ENCODE measurements at places on chromosomes 6 and 20.

GRCh38 chr20:62744741-62745191 lies 36.1 kb downstream of the NTSR1 start:
- DNase-seq: no peak

GRCh38 chr6:161414180-161414579 lies 140.3 kb upstream of the AGPAT4 start:
- DNase-seq: no peak

GRCh38 chr20:44746367-44747165 lies 901 bp downstream of the KCNK15 start:
- DNase-seq: no peak

- DNase-seq: no peak
These were observed 78.6 kb upstream of the RBM24 start for GRCh38 chr6:17202526-17202925.

GRCh38 chr20:54477191-54477955 lies 2.0 kb downstream of the DOK5 start:
- no peak for DNase-seq

DNA sequence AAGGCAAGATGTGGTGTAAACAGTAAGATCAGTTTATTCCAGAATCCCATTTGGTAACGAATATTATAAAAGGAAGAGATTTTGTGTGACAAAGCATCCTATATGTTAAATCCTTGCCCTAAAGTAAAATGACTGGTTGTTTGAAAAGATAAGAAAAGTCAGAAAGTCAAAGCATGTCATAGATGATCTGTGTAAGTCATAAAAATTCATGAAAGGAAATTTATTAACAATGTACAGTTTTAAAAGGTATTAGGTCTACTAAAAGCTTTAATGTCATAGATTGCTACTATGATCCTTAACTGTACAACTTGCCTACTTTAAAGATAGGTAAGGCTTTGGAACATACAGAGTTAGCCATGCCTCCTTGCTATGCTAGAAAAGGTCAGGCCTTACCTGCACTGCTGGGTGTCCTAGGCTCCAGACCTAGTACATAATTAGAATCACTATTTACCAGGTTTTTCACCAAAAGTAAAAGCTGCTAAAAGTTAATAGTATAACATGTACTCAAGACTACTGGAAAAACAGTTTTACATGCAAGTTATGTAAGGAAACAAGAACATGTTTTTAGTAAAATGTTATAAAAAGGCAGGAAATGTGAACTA lies 1090.1 kb upstream of the ADGRB3 start:
- DNase-seq: no peak

- no peak for DNase-seq
These were observed 11.0 kb downstream of the SESN1 start for GRCh38 chr6:109083657-109084056.

DNA sequence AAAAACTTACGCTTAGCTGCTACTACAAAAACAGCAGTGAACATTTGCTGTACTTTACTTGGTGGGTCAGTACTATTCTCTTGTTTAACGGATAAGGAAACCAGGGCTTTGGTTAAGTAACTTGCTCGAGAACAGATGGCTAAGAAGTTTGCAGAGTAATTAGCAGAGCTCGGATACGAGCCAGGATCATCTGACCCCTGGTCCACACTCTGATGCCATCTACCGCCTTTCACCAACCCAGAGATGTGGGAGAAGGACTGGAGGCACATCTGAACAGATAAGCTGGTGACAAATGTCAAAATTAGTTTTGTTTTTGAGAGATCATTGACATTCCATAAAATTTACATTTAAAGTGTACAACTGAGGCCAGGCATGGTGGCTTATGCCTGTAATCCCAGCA lies 18.9 kb upstream of the RPL7L1 start:
- no peak for DNase-seq

DNA sequence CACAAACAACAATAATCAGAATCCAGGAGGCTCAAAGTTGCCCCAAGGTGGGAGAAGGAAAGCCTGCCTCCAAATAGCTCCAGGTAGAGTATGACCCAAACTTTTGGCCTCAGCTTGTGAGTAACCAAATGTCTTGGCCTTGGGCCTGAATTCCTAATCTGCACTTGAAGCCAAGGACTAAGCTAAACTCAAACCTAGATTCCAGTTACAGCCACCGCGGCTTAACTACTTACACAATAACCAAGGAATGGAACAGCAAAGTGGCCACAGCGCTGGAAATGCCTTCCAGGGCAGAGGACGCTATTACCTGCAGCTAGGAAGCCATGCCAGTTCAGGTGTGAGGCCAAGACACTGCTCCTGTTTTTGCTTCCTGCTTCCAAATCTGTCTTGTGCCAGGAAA lies 4.6 kb downstream of the NINL start:
- DNase-seq: no peak

DNA sequence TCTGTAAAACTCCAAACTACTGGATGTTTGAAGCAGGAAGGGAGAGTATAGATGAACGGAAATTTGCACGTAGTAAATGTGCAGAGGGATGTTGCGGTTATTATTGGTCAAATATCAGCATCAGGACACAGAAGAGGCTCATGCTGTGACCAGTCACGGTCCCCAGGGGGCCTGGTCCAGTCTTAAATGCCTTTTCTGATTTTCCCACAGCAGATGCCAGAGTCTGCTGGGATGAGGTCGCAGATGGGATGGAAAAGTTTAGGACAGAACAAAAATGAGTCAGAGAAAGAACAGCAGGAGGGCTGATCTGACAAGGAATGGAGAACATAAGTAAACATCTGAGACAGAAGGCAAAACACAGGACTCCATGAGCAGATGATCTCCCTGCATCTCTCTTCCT lies 11.7 kb upstream of the SIRPG start:
- no peak for DNase-seq

DNA sequence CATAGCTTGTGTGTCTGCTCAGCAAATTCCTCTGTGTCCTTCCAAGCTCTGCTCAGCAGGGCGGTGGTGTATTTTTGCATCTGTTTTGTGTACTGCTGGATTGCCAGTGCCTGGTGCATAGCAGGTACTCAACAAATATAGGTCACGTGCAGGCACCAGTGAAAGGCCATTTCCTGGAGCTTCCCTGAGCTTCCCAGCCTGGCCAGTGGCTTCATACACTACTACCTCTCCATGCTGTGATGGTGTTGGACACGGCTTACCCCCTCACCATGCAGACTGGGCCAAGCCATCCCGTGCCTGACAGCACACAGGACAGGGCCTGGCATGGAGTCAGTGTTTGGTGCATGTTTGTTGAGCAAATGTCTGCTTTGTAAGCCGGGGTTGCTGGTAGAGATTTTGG lies 7.7 kb upstream of the PHACTR3 start:
- no peak for DNase-seq

DNA sequence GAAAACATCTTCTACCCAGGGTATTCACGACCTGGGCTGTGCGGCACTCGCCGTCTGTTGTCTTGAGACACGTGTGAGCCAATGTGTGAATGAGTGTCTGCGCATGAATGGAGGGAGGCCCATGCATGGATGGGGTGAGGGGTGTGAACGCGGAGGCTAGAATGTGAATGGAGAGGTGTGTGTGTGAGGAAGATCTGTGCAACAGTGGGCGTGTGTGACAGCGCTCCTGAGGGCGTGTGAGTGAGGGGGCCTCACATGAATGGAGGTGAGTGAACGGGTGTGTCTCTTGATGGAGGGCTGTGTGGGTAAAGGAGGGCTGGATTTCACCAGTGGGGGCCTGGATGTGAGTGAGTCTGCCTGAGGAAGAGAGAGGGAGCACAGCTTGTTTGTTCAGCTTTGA lies 146.0 kb downstream of the LRFN2 start:
- DNase-seq: no peak

GRCh38 chr20:21391972-21392352 lies 5.4 kb downstream of the NKX2-4 start:
- no peak for DNase-seq

- no peak for DNase-seq
These were observed 34.4 kb downstream of the TGM3 start for GRCh38 chr20:2330090-2330695.

DNA sequence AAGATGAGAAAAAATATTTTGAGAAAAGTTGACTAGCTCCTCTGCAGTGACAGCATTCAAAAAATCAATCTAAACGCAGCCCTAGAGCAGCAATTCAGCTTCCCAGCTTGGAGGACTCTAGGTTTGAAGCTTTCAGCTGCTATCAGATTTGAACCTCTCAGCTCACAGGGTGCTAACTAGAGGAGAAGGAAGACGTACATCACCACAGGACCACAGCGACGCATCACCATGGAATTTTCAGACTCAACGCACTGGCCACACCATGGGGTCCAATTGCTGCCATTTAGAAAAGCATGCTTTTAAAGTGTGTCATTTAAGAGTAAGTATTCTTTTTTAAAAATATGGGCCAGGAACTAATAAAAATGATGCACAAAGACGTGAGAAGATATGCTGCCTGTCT lies 45.0 kb upstream of the FUCA2 start:
- no peak for DNase-seq

DNA sequence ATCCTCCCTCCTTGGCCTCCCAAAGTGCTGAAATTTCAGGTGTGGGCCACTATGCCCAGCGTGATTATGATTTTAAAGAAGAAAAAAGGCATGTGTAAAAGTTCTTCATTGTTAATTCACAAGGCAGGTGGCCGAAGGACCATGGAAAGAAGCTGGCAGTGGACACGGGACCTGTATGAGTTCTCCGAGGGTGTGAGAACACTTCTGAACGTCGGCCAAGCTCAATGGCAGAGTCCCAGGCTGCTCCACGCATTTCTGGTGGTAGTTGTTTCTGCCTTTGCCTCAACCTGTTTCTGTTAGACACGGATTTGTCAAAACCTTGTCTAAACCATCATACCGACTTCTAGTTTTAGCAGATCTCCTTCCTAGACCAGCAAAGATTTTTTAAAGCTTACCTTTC lies 36.6 kb downstream of the IL20RA start:
- no peak for DNase-seq

GRCh38 chr6:134602123-134602522 lies 284.2 kb upstream of the SGK1 start:
- DNase-seq: no peak

DNA sequence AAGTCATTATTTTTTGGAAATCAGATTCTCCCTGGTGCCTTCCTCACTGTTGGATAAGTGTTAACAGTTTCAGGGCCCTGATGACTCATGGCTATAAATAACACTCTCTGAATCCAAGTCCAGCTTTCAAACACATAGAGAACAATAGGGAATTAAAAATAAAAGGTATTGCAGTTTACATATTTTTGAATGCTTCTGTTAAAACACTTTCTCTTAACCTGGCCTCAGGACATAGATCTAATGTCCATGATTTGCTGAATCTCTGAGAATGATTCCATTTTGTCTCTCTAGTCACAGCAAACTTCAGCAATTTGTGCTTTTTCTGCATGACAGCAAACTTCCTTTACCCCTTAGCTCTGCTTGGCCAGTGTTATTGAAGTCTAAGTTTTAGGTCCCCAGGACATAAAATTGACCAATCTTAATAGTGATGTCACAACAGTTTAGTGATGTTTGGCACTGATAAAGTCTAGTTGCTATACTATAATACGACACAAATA lies 1192.4 kb upstream of the CITED2 start:
- no peak for DNase-seq

- DNase-seq: no peak
These were observed 5.3 kb upstream of the CSNK2A1 start for GRCh38 chr20:548906-549305.

- no peak for DNase-seq
These were observed 2.9 kb upstream of the SOD2 start for GRCh38 chr6:159695984-159696383.

GRCh38 chr20:2476742-2477615 lies 6.4 kb upstream of the SNRPB start:
- no peak for DNase-seq

DNA sequence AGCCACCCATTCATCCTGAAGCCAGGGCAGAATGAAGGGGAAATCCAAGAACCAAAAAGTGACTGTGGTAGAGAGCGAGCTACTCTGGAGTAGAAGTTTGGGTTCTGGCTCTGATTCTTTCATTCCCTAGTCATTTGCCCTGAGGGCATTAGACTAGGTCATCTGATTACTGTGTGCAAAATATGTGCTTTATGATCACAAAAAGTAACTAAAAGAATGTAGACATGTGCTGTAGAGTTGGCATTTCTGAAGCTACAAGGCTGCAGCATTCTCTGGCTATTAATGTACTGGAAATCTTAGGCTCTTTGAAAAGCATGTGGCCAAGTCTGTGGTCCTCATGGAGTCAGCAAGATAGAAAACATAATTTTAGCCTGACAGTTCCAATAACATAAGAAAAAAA lies 94.2 kb downstream of the TBC1D7 start:
- no peak for DNase-seq

DNA sequence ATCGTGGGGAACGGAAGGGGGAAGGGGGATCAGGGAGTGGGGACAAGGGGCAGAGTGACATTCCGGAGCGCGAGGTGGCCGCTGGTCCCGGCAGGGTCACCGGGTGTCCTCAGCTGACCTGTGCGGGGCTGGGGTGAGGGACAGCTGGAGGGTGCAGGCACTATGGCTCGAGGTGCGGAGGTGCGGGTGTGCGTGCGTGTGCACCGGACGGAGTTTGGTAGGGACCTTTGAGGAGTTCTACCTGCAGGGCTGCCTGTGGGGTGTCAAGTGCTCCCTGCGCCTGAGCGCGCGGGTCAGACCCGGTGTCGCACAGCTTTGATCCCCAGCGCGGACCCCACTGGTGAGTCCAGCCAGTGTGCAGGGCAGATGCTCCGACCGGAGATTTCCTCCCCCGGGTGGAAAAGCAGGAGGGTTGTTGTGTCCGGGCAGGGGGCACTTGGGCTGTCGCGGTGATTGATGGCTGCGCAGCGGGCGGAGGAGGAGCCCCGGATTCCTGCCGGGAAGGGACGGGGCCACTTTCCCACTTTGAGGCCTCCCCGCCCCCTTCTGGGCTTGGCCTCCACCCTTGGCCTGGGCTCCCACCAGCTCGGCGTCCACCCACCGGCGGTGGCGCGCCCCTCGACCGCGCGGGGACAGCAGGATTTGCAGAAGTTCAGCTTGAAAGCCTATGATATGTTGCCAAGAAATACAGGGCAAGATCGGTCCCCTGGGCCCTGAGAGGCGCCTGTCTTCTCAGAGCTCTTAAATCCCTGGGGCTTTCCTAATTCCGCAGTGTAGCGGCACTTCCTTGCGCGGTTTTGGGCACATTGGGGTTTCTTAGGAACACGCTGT lies 658 bp downstream of the RIN2 start:
- no peak for DNase-seq

DNA sequence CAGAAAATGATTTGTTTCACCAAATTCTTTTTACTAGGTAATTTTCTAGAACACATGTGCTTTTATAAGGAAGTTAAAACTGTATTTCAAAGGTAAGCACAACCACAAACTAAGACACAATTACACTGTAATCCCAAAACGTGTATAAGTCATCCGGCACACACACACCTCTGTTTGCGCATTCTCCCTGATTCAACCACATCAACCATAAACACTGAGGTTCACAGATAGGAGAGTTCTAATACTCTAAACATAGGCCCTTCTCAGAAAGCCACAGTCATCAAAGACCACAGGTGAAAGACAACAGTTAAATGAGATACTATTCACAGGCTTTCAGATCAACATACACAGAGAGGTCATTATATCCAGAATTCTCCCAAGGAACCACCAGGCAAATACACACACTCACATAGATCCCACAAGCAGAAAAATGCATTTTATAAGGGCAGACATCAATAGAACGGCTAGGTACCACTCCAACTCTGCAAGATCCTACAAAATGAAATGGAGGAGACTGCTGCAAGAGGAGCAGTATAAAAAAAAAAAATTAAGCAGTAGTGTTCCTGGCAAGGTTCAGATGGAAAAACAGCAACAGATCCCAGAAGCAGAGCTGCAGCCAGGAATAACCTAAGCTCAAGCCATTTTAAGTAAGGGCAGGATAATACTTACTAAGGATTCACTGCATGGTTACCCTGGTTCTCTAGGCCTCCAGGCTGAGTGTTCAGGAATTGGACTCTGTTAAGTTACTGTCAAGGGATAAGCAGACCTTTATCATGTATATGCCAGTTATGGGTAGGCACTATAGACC lies 6.6 kb upstream of the FBXO9 start:
- no peak for DNase-seq

- no peak for DNase-seq
These were observed 288.5 kb downstream of the PRL start for GRCh38 chr6:22008248-22008836.

Data from stimulated activated CD8-positive, alpha-beta memory T cell treated with anti-CD3 and anti-CD28 coated beads, Interleukin-2, amount 100 ng/mL, for 1 hour (primary cell).